AML-193 (cell line): ENCODE measurements at places on chromosomes 4 and X.
A peak's percentile ranks its signal among the peaks of the same experiment; 100 is the strongest.

GRCh38 chr4:52250154-52250553, 199.1 kb downstream of the SPATA18 start:
- no peak for DNase-seq

GRCh38 chrX:36445566-36445965, 526.0 kb downstream of the CFAP47 start:
- no peak for DNase-seq

DNA sequence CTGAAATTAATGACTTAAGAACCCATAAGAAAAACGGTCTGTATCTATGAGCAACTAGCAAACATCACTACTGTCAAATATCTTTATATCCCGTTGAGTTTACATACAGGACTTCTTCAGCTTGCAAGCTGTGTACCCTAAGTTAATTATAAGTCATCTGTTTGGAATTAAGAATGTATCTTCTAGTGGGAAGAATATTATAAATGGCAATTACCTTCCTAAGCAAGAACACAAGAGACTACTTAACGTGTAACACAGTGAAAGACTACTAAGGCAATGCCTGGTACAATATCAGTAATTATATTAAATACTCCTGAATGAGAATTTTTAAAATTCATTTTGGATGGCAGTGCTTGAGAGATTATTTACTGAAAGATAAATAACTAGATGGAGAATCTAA, 58.5 kb downstream of the ADGRA3 start:
- no peak for DNase-seq

- DNase-seq, result no peak
Measured at GRCh38 chrX:118983513-118983912, 9.1 kb downstream of the LONRF3 start.

DNA sequence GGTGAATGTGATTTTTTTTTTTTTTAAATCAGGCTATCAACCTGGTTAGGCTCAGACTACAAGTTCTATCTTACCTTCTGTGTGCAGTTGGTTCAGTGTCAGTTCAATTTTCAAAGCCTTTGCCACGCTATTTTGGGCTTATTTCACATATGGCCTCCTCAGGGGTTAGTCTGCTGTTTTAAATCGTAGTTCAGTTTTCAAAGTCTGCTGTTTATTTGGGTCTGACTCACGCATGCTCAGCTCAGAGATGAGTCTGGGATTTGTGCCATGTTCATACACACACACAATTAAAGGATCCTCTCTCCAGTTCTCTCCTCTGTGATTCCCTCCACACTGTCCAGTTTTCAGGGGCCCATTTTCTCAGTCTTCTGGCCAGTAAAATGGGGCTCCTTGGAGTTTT, 32.3 kb upstream of the ZFX start:
- DNase-seq, result no peak

DNA sequence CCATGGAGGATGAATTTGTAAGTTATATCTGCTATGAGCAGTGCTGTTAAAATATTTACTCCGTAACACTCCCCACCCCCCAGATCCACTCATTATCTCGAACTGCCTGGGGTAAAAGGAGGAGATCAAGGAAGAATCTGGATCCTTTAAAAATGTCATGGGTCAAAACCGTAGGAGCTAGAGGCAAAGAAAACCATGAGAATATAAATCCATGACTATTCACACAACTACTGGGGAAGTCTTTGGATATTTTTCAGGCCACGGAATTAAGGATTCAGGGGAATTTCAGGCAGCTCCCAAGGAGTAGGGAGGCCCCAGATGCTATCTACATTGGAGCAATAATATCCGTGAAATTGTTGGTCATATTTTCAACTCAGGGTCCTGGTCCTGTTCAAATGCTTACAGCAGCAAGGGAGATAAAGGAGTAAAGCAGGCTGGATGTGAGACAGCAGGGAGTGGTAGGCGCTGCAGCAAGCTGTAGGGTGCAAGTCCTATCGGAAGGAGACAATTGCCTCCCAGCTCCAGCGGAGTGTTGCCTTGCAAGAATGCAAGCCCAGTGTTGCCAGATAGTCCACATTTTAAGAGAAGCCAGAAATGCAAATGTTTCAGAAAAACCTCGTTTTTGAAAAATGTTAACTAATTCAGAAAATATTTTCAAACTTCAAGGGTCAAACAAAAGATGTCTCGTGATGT, 116.2 kb upstream of the KIT start:
- DNase-seq, result no peak

GRCh38 chr4:20490734-20491133, 209.5 kb upstream of the PACRGL start:
- no peak for DNase-seq

GRCh38 chrX:136711147-136711546, 63.2 kb downstream of the CD40LG start:
- peak; percentile 22 for DNase-seq

DNA sequence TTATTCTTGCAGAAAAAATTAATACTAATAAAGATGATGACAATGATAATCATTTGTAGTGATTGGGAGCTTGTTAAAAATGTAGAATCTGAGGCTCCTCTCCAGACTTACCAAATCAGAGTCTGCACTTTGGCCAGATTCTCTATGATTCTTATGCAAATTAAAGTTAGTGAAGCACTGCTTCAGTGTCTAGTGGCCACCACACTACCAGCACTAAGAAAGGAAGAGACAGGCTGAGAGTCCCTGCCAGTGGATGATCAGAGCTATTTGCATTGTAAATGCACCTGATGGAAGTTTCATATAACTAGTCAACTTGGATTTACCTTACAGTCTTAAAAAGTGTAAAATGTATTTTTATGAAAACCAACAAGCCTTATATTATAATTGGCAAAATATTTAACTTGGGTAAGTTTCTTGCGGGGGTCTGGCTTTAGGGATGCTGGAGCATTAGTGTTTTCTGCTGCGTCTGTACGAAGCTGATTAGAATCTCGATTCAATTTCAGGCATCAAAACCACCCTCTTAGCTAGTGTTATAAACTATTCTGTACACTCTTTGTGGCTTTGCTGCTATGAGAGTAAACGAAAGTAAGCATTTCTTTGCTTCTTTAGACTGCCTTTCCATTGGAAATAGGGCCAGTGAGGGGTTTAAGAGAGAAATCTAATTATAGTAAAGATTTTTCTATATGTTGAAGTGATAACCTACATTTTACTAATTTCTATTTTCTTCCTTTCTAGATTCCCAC, 114.1 kb downstream of the TLL1 start:
- DNase-seq, result no peak

GRCh38 chr4:186587416-186588018, 32.1 kb upstream of the MTNR1A start:
- DNase-seq, result peak; percentile 14

DNA sequence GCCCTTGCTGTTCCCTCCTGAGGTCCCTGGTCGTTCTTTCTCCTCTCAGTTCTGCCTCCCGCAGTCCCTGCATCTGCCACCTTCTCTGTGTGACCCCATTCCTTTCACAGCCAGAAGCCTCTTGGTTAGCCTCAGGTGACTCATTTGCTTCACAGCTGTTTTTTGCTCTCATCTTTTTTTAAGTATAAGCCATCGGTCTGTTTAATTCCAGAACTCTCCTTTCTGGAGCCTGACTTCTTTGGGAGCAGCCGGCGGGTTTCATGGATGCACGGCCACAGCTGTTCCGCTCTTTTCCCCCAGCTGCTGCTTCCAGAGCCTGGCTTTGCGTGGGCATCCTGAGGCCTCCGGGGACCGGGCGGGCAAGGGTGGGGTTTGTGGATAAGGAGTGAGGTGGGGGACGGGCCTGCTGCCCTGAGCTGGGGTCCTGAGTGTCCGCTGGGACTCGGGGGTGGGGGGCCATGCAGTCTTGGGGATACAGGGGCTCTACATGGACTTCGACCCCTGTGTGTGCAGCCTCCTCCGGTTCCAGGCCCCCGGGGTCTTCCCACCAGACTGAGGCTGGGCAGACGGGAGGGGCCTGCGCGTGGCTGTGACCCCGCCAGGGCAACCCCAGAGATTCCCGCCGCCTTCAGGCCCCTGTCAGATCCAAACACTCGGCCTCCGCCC, 46.7 kb downstream of the PCGF3 start:
- no peak for DNase-seq

DNA sequence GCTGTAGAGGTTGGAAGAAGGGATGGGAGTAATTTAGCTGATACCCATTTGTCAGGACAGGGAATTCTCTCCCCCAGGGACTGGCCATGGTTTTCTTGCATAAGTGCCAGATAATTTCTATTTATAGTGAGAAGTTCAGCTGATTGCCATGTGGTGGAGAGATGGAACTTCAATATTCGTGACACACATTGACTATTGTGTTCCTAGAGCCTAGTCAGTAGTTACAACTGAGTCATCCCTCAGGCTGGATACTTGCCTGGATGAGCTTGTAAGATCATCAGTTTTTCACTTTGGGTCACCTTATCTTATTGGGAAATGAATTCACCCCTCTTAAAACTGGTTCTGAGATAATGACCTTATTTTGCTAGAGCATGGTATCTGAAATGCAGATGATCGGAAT, 32.2 kb downstream of the CFAP299 start:
- no peak for DNase-seq
